CD4-positive, alpha-beta T cell treated with Interleukin-12 subunit alpha and Interleukin-12 subunit beta, for 1 hour (primary cell): ENCODE measurements at places on chromosomes 1 and 21.
A peak's percentile ranks its signal among the peaks of the same experiment; 100 is the strongest.

DNA sequence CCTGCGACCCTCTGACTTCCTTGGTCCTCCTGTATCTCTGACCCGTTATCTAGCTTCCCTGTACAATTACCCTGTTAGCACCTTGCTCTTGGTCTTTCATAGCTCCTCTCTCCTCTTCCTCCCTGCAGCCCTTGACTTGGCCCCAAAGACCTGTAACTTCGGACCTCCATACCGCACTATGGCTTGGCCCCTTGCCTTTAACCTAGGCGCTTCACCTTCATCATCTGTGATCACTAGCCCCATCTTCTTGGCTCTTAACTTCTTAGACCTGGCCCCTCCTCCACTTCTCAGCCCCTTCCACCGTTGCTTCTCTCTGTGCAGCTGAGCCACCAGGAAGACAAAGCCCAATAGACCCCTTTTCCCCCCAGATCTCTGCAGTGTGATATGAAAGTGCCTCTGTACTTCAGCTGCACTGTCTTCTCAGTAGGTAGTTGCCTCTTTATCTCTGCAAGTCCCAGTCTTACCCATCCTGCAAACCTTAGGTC lies 740 bp downstream of the ZNF691 start:
- DNase-seq: no peak

DNA sequence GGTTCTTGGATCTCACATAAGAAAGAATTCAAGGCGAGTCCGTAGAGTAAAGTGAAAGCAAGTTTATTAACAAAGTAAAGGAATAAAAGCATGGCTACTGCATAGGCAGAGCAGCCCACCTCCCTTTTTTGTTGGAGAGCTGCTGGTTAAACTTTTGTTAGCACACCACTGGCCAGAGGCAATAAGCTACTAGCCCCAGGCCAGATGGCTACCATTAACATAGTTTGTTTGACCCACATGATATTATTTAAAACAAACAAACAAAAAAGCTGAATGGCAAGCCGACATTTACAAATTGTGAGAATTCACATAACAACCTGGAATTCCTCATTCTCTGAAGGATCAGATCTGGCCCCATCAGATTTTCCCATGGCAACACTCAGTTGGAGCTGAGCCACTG lies 19.1 kb upstream of the PAXBP1 start:
- DNase-seq: no peak

DNA sequence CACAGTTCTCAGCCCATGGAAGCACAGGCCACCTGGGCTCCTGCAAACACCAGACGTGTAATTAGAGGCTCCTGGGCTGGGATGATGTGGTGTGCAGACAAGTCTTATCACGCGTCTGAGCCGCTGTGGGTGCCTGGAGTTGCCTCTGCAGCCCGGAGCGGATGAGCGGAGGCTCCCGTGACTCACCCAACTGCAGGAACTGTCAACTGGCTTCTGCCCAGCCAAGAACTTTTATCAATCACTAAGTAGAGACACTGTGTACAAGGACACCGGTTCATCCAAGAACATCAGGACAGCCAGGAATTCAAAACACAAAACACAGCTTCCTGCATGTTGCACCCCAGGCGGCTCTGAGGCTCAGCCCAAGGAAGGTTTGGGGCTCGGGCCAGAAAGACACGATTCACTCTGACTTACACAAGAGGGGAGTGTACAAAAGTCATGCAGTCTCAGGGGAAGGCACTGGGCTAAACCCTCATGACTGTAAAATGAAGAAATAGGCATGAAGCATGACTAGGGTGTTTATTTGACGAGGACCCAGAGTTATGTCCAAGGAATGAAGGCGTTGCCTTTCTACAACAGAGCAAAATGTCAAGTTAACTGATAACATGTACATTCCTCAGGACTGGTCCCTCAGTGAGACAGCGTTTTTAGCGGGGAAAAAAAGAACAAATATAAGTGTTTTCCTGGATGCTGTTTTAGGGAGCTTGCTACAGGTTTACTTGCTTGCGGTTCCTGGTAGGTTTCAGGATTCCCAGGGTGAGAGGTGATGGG lies 21.1 kb downstream of the ERRFI1 start:
- DNase-seq: no peak

- DNase-seq: no peak
Measured at GRCh38 chr21:38221594-38221993, 35.2 kb upstream of the KCNJ15 start.

DNA sequence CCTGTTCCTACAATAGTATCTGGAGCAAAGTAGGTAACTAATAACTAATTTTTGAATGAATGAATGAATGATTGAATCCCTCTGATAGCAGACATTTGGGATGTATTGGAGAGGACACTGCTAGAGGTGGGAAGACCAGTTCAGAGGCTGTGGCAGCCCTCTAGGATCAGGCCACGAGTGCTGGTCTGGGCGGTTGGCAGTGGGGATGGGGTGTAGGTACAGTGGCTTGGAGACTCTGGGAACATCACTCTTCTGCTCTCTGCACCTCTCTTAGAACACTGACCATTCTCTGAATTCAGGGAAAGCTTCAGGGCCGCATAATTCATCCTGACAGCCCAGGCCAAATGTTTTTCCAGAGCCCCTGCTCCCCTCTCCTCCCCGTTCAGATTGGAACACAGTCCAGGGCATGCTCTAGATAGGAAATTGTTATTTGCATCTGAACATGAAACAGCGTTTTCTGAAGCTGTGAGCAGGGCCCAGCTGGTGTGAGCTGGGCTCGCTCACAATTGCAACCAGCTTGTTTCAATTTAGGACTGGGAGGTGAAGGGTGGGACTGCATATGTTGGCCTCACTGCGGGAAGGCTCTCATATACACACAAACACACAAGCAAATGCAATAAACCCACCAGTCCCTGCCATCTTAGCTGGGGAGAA lies 253.1 kb upstream of the USP24 start:
- no peak for DNase-seq

- no peak for DNase-seq
Measured at GRCh38 chr1:192751260-192751659, 57.6 kb upstream of the RGS2 start.

- no peak for DNase-seq
Measured at GRCh38 chr1:30473922-30474817, 249.2 kb downstream of the MATN1 start.

GRCh38 chr1:109636201-109636952 lies 16.7 kb downstream of the AMPD2 start:
- DNase-seq: no peak

DNA sequence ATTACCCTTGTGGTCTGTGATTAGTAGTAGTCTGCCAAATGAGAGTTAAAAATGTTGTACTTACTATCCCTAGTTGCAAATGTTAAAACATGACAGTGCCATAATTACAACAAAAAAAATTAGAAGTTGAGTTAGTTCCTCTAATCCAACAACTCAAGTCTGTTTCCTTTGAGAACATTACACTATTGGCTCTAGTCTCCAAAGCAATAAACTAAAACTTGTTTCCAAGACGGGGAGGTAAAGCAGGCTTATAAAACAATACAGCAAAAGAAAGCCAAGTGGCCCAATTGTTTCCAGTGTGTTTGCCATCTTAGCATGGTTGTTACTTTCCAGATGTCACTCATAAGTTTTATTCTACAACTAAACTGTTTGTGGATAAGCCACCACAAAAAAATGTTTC lies 11.6 kb downstream of the KYAT3 start:
- DNase-seq: no peak

GRCh38 chr1:194717334-194717733 lies 1530.9 kb upstream of the B3GALT2 start:
- no peak for DNase-seq

DNA sequence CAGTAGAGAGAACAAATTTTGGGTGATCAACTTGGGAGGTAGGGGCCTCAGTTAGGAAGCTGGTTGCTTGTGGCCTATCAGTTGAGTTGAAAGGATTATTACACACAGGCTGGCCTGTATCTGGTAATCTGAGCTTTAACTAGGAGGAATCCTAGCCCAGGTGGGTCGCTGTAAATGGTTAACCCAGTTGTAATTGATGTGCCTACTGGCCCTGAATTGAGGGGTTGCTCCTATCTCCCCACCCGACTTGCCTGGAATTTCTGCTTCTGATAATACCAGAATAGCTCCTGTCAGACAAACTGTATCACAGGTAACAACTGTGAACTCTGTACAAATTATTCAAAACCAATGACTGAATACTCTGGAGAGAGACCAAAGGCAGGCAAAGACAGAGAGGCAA lies 210.4 kb upstream of the RUNX1 start:
- DNase-seq: no peak

DNA sequence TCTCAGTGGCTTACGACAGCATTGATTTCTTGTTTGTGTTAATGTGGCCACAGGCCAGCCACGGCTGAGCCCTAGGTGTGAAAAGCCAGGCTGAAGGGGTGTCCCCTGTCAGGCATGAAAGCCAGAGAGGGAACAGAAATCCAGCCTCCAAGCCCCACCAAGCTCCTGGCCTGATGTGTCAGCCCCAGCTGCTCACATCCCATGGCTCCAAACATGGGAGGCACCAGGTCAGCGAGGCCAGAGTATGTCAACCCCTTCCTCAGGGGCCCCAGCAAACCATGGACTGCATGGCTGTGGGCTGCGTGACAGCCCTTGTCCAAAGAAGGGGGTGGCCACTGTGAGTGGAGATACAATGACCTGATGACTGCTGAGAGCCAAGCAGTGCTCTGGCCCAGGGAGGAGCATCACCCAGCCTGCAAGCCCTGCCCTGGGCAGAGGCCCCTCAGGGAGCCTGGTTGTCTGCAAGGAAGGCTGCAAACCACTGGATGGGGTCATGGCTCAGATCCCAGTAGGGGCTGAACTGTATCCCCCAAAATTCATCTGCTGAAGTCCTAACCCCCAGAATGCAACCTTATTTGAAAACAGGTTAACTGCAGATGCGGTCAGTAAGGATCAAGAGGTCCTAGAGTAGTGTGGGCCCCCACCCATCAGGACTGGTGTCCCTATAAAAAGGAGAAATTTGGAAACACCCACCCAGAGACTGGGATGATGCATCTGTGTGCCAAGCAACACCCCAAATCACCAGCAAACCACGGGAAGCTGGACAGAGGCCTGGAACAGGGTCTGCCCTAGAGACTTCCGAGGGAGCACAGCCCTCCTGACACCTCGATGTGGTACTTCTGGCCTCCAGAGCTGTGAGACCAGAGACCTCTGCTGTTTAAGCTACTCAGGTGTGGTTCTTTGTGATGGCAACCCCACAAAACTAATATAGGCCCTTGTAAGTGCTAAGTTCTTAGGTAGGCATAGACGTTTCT lies 3.3 kb upstream of the MX2 start:
- no peak for DNase-seq

DNA sequence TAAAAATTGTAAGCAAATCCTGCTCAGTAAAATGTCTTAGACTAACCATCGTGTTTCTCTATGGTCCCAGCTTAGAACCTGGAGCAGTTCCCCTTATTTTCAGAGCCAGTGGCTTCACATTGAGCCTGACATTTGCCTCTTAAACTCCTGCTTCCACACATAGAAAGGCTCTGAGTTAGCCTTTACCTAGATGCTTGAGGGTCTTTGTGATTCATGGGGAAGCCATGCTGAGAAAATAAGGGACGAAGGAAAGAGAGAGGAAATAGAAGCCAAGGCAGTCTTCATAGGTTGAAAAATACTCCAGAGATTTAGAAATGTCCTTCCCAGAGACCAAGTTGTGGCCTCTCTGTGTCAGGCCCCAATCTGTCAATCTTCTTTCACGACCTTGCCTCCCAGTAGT lies 16.1 kb upstream of the RBBP5 start:
- DNase-seq: no peak

DNA sequence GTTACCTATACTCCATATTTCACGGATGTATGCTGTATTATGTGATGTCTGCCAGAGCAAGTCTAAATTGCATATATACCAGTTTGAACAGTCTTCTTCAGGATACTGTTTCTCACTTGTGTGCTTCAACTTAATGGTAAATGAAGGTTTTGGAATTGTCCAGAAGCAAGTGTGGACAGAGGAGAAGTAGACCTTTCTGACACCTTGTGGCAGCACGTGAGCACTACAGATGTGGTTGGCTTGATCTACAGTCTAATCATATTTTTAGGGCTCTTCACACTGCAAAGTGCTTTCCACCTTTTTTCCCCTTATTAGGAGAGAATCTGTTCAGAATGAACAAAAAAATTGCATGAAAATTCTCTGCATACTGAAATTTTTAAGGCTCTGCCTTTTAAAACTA lies 10.9 kb downstream of the MORC3 start:
- DNase-seq: peak; percentile 66

DNA sequence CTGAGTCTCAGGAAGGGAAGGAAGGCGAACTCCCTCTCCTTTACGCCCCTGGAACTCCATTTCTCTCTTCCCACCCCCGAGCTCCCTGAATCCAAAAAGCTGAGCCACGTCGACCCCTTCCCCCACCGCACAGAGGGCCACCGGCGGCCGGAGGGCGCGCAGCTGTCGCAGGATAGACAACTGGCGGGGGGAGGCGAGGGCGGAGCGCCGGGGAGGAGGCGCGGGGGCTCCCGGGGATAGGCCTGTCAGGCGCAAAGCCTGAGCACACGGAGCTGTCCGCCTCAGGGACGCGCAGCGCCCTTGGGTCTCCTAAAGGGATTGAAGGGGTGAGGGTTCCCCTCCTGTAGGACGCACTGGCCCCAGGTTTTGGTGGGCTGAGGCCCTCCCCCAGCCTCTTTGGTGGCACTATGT lies 752 bp upstream of the ACTA1 start:
- no peak for DNase-seq

DNA sequence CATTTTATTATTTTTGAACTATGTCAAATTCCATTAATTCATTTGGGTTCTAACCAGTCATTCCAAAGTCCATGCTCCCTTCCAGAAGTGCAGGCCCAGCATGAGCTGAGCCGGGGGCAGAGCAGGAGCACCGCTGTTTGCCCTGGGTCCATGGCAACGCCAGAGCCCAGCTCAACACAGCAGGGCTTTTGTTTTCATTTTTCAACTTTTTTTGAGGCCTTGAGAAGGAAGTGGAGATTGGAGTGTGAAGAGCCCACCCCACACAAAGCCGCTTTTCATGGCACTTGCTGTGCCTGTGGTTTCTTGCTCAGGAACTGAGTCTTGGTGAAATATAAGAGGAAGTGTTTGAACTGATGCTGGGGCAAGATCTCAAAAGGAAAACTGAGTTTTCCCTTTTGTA lies 13.2 kb upstream of the PRMT2 start:
- peak; percentile 73 for DNase-seq

GRCh38 chr1:36161641-36162531 lies 5.9 kb downstream of the MAP7D1 start:
- DNase-seq: peak; percentile 61

DNA sequence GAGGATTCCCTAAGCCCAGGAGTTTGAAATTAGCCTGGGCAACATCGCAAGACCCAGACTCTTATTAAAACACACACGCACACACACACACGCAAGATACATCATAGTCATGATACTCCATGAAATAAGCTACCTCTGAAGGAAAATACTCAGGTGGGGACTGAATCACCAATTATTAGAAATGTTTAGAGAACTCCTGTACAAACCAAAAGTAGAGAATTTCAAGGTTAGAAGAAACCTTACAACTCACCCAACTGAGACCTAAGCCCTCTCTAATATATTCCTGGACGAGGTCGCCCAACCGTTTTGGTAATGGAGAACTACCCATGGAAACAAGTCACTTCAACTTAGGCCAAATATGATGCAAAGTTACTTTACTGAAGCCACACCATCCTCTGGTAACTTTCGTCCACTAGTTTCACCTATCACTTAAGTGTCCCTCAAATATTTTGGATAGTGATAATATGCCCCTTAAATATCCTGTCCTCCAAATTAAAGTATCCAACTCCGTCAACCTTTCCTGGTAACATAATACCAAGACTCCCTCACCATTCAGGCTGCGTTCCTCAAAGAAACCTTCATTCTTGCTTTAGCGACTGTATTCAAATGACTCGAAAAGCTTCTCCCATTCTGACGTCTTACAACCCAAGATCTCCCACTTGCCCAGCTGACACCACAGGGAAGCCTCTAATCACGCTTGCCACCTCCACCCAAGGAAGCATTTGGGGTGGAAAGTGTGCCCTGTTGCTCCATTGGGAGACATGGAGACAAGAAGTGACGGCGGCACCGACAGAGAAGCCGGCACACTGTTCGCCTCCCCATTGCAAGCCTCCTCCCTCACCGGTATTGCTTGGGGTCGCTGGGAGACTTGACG lies 856 bp downstream of the NRDC start:
- peak; percentile 12 for DNase-seq
